ENCODE measurements at places on chromosomes 4 and X.

- no peak for DNase-seq
Measured at GRCh38 chr4:147328189-147328588, 152.7 kb upstream of the EDNRA start.

- no peak for DNase-seq
Measured at GRCh38 chr4:84952004-84952403, 14.5 kb downstream of the WDFY3 start.

- DNase-seq = no peak
Measured at GRCh38 chr4:184309241-184310170, 91.8 kb upstream of the ENPP6 start.

- no peak for DNase-seq
Measured at GRCh38 chrX:108426262-108426661, 12.0 kb downstream of the COL4A6 start.

- no peak for DNase-seq
Measured at GRCh38 chrX:108412783-108413182, 25.4 kb downstream of the COL4A6 start.

GRCh38 chrX:78673246-78673645 is 14.1 kb upstream of the RTL3 start:
- DNase-seq = no peak

DNA sequence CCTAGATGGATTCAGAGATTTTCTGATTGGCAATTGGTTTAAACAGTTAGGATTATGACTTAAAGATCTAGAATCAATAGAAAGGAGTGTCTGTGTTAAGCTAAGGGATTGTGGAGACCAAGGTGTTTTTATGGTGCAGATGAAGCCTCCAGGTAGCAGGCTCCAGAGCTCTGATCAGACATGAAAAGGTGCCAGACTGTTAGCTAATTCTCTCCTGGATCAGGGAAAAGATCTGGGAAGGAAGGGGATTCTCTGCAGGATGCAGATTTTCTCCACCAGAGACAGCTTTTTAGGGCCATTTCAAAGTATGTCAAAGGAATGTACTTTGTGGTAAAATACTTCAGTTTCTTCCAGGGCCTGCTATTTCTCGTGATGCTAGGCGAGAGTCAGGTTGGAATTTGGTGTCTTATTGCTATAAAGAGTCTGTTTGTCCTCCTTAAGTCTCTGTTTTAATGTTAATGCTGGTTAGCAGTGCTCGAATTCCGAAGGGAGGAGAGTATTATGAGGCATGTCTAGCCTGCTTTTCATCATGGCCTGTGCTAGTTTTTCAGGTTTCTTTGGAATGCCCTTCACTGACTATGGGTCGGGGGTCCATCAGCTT is 12.0 kb upstream of the GPR78 start:
- no peak for DNase-seq

Data from inflammatory macrophage treated with lipopolysaccharide for 4 hours (primary cell).